ENCODE measurements at places on chromosomes 1 and 21.

DNA sequence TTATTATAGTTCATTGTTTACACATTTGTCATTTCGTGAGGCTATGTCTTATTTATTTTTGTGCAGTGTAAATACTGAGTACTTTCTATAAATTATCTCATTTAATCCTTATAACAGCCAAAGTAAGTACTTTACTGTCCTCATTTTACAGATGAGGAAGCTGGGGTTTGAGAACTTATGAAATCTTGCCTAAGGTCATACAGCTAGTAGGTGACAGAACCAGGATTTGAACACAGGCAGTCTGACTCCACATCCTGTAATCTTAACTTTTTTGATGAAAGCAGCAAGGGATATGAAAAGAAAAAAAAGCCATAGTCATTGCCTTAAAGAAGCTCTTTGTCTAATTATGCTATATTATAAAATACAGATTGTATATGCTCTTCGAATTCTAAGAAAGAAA lies 107.1 kb upstream of the BMP8A start:
- DNase-seq, result no peak

GRCh38 chr1:100868364-100868995 lies 26.2 kb downstream of the EXTL2 start:
- no peak for DNase-seq

DNA sequence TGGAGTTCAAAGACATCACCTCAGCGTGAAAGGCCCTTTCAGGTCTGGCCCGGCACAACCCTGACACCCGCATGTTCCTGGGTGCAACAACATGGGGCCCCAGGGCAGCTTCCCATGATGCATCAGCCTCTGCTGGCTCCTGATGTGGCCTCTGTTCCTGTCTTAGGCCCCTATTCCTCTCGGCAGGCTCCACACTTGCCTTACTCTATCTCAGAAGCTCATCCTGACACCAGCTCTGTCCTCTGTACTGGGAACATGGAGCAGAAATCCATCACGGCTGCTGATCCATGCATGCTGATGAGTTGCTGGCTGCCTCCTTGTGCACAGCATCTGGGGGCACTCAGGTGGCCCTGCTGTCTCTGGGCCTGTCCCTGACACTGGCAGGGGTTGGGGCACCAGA lies 74.6 kb downstream of the ADARB1 start:
- DNase-seq, result no peak

- no peak for DNase-seq
These were observed 155.9 kb downstream of the HIVEP3 start for GRCh38 chr1:41762777-41763176.

DNA sequence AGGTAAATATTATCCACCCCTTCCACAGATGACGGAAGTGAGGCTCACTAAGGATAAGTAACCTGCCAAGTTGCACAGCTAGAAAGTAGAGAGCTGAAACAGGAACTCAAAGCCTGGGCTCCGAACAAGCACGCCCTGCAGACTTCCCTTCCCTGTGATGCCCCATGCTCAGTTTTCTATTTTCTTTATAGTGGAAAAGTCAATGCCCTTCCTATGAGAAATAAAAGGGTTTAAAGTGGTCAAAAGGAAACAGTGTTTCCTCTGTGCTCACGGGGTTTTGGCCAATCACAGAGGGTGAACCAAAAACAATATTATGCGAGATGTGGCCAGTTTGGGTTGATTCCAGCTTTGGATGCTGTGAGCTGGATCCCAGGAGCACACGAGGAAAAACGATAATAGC lies 44.5 kb downstream of the DDR2 start:
- no peak for DNase-seq

GRCh38 chr1:215992620-215993019 lies 425.5 kb downstream of the KCTD3 start:
- DNase-seq, result no peak

- DNase-seq, result no peak
These were observed at the start of gene CELSR2 for GRCh38 chr1:109248797-109249629. Gene CELSR2, plus strand, starts transcription at chr1:109249539. Its CDS starts 541 bp downstream, at chr1:109250080.

- no peak for DNase-seq
These were observed 63.6 kb upstream of the CTTNBP2NL start for GRCh38 chr1:112332176-112333150.

DNA sequence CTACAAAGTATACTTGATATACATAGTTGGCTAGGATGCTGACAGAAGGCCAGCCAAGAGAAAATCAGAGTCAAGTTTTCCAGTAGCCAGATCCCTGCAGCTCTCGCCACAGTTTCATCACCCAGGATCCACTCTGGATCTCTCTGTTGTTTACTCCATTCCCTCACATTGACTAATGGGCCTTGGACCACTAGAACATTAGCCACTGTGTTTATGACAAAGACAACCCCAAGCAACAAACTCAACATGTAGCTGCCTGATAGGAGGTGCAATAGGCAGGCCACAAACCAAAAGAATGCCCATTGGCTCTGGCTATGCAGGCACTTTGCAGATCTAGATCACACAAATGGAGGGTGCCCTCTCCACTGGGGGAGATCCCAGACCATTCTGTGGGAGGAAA lies 44.2 kb downstream of the ARHGEF11 start:
- DNase-seq, result no peak

- no peak for DNase-seq
These were observed 579 bp upstream of the TENT5C start for GRCh38 chr1:117605164-117605773.

GRCh38 chr1:172180501-172181285 lies 239.8 kb upstream of the C1orf105 start:
- peak; percentile 16 for DNase-seq

- DNase-seq, result no peak
These were observed 31.6 kb upstream of the TENT5C start for GRCh38 chr1:117574161-117574835.

- no peak for DNase-seq
These were observed 30.8 kb upstream of the SLC35F3 start for GRCh38 chr1:233873666-233874065.

- DNase-seq, result no peak
These were observed 30.8 kb downstream of the IER5 start for GRCh38 chr1:181119093-181119989.

All from tibial nerve (tissue), 4 donors.